ENCODE measurements at places on chromosomes 11 and 22.

DNA sequence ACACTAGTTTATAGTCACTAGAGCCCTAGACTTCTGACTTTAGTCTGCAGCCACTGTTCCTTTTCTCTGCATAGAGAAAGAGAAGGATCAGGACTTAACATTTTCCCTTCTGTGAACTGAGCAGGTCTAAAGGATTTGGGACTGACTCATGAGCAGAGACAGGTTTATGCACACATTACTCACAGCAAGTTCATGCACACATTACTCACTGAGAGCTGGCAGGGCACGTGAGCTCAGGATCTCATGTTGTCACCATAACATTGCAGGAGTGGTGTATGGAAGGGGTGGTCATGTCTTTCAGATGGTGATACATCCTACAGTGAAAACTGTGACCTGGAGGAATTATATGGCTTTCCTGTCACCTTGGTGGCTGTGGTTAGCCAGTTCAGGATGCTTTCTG is 56.4 kb downstream of the CEP164 start:
- DNase-seq = no peak

DNA sequence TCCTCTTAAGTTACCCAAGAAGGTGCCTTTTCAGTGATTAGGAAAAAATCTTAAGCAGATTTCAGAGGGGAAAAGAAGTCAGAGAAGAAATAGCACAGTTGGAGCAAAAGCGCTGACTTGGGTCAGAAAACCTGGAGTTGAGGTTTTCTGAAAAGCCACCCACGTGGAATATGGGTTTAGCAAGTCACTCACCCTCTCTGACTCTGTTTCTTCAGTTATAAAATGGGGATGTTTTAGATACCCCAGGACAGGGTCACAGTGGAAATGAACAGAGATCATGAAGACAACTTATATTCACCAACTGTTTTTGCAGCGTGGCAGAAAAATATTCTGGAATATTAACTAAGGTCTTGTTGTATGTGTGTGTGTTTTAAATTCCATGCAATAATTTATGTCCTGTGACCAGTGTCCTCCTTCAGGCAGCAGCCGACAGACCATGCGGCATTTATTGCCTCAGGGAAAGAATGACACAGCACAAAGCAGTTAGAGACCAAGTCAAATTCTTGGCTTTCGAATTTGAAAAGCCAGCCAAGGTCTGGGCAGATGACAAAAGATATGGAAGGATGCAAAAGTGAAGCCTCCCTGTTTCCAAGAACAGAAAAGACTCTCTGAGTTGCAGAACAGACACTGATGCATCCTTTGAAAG is 119.9 kb downstream of the MIAT start:
- DNase-seq = no peak

DNA sequence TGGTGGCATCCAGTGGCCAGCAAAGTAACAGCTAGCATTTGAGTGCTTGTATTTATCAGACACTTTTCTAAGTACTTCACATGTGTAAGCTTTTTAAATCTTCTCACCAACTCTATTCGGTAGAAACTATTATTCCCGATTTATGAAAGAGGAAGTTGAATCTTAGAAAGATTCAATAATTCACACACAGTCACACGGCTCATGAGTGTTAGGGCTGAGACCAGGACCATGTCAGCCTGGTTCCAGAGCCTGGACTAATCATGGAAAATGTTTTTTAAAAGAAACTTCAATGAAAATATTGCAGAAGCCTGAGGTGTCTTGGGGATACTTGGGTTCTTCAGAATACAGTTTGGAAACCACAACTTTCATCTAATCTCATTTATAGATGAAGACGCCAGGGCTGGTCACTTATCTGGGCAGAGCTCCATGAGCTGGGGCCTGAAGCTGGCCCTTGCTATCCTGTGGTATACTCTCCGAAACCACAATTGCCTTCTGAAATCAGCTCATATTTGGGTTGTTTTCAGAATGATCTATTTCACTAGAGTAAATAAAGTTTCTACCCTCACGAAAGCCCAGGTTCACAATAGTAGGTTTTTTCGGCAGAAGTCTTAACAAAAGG is 4.3 kb upstream of the CRTAM start:
- DNase-seq = no peak

DNA sequence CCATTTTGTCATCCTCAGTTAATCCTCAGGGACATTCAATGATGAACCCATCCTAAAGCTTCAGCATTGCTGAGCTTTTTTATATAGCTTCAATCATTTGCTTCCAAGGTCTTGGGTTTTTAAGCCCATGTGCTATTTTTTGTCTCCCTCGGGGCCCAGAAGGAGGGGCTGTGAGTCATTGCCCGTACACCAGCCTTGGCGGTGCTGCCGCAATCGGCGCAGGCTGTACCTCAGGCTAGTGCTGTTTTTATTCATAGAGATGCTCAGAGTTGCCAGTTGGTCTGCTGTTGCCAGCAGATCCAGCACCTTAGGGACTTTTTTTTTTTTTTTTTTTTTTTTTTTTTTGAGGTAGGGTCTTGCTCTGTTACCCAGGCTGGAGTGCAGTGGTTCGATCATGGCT is 35.5 kb downstream of the ACO2 start:
- no peak for DNase-seq
